ENCODE measurements at places on chromosomes 7 and 10. TPM values are rescaled to one million over a fixed set of nuclear protein-coding genes. Genes with fewer than 3 reads are reported as not detected.

The UPK3BL2 gene
- 29.8 TPM for total RNA-seq

The PLEKHS1 gene
- not detected for total RNA-seq

The EEPD1 gene
- 0.23 TPM for total RNA-seq

The NKX6-2 gene
- not detected for total RNA-seq

The TMEM106B gene
- total RNA-seq = 23.0 TPM

The NKX2-3 gene
- not detected for total RNA-seq

The ZCCHC24 gene
- total RNA-seq = 5.7 TPM

The EIF5AL1 gene
- 0.28 TPM for total RNA-seq

The PTPN20 gene
- 0.27 TPM for total RNA-seq

DNA sequence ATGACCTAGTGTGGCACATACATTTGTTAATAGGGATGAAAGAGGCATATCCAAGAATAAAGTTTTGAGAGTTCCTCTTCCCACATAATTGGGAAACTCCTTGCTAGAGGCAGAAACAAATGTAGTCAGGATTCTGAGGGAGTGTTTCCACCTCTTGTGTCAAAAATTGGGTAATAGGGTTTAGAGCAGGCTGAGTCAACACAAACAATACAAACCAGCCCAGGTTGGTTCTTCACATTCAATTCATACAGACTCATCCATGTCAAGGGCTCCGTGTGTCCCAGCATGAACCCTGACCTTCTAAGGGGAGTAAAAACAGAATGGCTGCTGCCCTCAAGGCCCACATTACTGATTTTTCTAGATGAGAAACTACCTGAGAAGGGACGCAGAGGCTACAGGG is 75.3 kb downstream of the GLI3 start:
- DNase-seq = no peak

DNA sequence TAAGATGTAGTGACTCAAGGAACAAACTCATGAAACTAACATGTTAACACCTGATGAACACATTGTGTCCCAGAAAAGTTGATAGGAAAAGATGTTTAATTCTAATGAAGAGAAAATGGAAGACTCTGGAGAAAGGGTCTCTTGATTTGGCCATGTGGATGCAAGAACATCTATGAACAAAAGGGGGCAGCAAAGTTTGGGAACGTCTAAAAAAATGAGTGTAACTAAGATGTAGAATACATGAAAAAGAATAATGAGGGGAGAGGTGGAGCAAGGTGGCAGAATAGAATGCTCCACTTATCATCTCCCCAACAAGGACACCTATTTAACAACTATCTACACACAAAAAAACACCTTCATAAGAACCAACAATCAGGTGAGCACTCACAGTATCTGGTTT is 805.1 kb downstream of the TNS3 start:
- peak; percentile 51 for DNase-seq

DNA sequence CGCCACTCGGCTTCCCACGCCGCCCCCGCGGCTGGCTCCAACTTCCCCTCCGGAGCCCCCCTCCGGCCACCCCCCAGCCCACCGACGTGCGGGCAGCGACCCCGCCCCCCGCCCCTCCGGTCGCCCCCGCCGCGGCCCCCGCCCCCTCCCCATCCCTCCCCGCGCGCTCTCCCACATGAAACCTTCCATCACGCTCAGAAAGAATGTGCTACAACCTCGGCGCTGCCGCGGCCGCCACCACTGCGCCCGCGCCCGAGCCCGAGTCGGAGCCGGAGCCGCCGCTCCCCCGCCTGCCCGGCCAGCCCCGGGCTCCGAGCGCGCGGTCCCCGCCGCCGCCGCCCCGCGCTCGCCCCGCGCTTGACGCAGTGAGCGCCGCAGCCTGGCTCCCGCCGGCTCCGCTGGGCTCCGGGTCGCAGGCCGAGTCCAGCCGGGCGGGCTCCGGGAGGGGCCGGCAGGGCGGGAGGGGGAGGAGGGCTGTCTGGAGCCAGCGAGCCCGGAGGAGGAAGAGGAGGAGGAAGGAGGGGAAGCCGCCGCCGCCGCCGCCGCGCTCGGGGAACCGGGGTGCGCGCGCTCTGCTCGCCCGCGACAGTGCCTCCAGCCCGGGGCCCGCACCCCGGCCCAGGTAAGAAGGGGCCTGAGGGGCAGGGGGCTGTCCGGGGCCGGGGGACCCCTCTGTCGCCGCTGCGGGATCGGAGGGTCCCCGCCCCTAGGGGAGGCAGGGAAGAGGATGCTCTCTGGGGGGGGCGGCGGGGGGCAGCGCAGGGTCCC is 4.3 kb upstream of the ELFN1 start:
- no peak for DNase-seq

- DNase-seq = no peak
Observed at GRCh38 chr10:11225935-11226334, 208.3 kb downstream of the CELF2 start.

- DNase-seq = no peak
Observed at GRCh38 chr7:75957021-75957736, 37.2 kb downstream of the TMEM120A start.

DNA sequence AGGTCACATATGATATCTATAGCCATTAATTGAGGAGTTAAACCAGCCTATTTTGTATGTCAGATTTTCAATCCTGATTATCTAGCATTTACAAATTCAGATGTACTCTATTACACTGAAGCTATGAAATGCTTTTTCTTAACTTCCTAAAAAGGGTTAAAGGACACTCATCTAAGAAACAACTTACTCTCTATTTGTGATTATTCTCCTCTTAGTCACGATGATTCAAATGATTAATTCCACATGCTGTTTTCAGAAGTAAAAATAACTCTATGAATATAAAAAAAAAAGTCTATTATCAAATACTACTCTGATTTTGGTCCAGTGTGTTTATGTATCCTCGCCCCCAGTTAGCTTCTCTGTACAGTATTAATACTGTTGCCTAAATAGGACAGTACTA is 1199.9 kb downstream of the GATA3 start:
- no peak for DNase-seq

DNA sequence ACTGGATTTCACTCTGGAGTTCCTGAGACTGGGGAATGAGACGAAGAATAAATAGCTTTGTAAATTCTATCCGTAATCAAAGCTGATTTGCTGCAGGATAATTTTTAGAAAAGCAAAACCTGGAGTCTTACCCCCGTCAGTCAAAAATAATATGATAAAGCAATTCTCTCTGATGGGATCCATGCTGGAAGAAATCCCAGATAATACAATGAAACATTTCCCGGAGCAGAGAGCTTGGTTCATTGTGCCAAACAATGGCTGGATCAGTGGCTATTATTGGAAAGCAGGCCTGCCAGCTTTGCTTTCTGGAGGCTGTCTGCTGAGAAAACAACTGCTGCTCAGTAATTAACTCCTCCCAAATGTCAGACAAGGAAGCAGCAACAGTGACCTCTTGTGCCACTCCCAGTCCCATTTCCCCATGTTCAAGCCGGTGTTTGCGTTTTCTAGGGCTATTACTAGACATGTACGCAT is 609.4 kb upstream of the PCDH15 start:
- peak; percentile 91 for DNase-seq

DNA sequence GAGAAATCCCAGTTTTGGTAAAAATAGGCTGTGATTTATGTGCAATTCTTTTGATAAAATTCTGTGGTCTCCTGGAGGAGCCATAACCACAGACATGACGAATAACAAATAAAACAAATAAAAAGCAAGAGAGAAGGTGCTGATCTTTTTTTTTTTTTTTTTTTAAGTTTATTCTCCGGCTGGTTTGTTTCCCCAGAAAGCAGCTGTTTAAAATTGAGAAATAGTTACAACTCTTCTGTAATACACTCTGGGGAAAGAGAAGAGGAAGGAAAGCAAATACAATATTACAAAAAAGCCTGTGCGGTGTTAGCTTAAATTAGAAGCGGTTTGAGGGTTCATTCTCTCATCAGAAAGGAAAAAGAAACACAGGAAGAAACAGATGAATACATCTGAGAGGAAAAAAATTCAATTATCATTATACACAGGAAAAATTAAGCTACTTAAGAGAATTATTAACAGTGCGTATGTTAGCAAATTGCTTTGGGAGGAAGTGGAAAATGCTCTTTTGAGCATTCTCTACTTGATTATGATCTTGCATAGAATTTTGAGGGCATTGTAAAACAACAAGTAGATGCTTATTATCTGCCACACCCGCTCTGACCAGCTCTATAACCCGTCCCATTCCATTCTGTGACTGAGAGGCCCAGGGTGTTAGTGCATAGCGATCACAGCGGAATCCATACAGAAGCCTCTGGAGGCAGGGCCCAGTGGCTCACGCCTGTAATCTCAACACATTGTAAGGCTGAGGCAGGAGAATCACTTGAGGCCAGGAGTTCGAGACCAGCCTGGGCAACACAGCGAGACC is 40.6 kb upstream of the WAC start:
- no peak for DNase-seq

DNA sequence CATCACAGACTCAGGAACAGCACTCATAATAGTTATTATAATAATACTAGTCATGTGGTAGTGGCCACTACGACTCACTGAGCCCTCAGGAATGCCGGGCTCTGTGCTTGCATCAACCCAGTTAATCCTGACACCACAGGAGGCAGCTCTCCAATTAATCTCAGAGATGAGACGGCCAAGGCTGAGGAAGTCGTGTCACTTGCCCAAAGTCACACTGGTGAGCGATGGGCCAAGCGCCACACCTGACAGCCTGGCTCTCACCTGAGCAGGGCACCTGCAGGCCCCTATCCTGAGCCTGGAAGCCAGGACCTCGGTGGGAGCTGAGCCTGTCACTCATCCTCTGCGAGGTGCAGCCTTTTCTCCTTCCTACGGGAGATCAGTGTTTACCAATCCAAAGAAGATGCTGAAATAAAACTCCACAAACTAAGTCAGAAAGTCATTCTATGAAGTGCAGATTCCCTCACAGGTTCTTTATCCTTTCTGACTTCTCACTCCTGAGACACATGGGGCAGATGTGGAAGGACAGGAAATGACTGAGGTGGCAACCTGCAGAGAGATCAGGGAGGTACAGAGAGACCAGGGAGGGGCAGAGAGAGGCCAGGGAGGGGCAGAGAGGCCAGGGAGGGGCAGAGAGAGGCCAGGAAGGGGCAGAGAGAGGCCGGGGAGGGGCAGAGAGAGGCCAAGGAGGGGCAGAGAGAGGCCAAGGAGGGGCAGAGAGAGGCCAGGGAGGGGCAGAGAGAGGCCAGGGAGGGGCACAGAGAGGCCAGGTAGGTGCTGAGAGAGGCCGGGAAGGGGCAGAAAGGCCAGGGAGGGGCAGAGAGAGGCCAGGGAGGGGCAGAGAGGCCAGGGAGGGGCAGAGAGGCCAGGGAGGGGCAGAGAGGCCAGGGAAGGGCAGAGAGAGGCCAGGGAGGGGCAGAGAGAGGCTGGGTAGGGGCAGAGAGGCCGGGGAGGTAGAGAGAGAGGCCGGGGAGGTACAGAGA is 38.5 kb downstream of the VIPR2 start:
- no peak for DNase-seq

- DNase-seq = no peak
Observed at GRCh38 chr10:75101416-75102251, 9.8 kb upstream of the SAMD8 start.

GRCh38 chr10:103828107-103828506 is 27.3 kb downstream of the SH3PXD2A start:
- DNase-seq = no peak

- DNase-seq = peak; percentile 44
Observed at GRCh38 chr7:104156842-104157277, 51.0 kb downstream of the ORC5 start.

GRCh38 chr10:116732573-116732972 is 9.8 kb downstream of the HSPA12A start:
- no peak for DNase-seq

DNA sequence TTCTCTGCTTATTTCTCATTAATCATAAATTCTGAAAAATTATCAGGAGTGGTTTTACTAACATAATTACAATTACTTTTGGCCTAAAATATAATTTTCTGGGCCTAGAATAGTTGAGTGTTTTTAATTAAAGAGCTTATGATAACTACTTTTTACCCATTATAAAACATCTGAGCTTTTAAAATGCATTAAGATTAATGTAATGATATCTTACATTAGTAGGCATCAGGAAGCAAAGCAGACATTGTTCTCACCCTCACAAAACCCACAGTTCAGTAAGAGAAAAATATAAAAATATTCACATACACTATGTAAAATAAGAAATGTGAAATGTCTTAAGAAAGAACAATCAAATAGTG is 443.7 kb upstream of the SEMA3A start:
- no peak for DNase-seq

GRCh38 chr7:15889507-15889906 is 203.0 kb upstream of the MEOX2 start:
- peak; percentile 29 for DNase-seq

DNA sequence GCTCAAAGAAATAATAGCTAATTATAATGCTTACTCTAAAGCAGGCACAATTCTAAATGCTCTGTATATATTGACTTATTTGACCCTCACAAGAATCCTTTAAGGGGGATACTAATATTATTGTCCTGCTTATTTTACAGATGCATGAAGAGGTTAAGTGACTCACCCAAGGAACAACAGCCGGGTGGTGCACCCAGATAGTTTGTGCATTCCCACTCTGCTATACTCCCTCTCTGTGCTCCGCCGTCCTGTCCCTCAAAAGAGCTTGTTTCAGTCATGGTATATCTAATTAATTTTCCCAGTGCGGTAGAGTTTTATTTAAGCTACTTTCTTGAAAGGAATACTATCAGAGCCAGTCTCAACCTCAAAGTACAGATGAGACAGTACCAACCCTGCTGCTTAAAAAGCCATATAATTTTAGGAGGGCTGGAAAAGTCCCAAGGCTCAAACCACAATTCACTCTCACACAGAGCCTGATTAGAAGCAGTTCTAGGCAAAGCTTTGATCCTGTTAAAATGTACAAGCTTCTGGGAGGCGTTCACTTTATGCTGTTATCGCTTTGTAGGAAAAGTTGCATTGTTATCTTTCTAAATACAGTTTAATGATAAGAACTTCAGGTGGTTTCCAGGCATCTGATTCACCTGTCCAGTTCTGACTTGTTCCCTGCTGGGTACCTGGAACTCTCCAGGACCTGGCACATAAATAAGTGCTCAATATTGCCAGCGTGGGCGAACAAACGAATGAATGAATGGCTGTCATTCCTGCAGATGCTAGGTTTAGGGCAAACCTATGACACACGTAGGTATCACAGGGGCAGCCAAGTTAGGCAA is 261.5 kb upstream of the KLF14 start:
- DNase-seq = no peak

GRCh38 chr7:81187753-81188152 is 268.9 kb upstream of the SEMA3C start:
- no peak for DNase-seq

DNA sequence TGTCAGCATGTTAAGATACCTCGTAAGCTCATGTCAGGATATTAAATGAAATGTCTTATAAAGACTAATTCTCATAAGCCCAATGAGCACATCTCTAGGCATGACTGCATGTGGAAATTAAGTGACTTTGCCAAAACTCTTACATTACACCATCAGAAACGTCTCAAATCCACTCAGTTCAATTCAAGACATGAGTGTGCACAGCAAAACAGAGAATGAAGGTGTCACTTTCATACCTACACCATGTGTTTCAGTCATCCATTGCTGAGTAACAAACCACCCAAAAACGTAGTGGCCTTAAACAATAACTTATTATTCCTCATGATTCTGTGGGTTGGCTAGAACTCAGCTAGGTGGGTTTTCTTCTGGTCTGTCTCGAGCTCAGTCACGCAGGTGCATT is 99.8 kb downstream of the ATE1 start:
- no peak for DNase-seq

- DNase-seq = no peak
Observed at GRCh38 chr10:113961182-113962031, 82.3 kb upstream of the ADRB1 start.

- DNase-seq = no peak
Observed at GRCh38 chr10:12772797-12773587, 228.5 kb downstream of the CCDC3 start.
